ENCODE measurements at places on chromosomes 12 and 14.

- no peak for DNase-seq
Measured at GRCh38 chr12:24697295-24697694, 251.6 kb downstream of the BCAT1 start.

DNA sequence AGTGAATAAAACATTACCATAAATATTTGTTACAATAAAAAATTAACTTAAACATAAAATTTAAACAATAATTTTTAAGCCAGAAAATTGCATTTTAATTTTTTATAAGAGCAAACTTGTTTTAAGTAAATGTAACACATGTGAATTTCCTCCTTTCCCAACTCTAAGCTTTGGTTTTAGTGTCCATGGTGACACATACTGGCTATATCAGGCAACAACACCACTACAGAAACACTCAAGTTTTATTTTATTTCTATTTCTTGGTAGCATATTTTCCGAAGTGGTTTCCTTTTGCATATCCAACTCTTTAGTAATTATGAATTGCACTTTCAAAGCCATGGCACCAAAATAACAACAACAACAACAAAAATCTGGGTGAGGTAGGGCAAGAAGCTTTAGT, 2.2 kb downstream of the NELL2 start:
- no peak for DNase-seq

GRCh38 chr12:14828892-14829291, 14.4 kb downstream of the ART4 start:
- DNase-seq = no peak

DNA sequence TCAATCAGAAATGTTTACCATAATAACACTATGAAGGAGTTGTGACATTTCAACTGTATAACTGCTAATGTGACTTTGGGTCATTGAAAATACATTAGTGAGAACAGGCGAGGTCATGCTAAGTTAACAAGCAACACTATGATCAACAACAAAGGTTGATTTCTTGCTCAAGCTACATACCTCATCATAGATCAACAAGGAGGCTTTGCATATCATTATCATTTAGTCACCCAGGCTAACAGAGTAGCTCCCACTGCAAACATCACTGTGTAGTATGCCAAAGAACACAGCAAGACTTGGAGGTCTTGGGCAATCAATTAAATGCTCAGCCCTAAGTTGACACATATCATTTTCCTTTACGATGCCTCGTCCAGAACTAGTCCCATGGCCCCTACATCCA, 212.5 kb downstream of the NOVA1 start:
- DNase-seq = no peak

GRCh38 chr12:94171595-94171930, 23.2 kb downstream of the PLXNC1 start:
- no peak for DNase-seq

GRCh38 chr12:119201789-119202543, 23.2 kb downstream of the HSPB8 start:
- no peak for DNase-seq

DNA sequence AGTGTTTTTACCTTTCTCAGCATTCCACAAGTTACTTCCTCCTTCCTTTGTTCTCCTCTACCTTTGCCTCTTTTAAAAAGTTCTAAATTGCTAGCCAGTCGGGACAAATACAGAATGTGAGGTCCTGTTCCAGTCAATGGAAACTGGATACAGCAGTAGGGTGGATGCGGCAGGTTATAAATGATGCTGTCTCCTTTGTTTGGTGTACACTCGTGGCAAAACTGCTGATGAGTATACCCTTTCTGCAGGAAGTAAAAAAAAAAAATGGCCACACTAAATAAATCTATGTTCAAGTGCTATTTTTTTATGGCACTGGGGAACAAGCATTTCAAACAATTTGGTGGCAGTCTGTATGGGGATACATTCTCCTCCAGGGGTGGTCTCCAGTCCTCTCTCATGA, 27.5 kb downstream of the KLRK1 start:
- no peak for DNase-seq

DNA sequence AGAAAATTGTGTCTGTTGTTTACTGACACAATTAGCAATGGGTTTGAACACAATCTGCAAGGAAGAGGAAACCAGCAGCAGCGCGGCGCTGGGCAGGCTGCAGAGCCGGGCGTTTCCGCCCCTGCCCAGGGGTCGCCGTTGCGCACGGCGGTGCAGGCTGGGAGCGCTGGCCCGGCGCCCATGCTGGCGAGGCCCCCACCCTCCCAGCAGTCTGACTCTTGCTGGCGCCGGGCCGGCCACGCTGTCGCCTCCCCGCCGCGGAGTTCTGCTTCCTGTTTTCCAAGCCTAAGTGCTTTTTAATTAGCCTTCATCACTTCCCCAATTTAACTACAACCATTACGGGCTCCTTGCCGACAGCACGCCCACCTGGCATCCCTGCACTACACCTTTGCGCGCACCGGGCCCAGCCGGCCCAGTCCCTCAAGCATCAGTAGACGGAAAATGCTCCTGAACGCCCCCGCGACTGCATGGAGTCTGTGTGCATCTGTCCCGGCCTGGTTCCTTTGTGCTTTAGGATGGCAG, 212.1 kb downstream of the GXYLT1 start:
- DNase-seq = no peak
